ENCODE measurements at places on chromosomes 3 and 15.

DNA sequence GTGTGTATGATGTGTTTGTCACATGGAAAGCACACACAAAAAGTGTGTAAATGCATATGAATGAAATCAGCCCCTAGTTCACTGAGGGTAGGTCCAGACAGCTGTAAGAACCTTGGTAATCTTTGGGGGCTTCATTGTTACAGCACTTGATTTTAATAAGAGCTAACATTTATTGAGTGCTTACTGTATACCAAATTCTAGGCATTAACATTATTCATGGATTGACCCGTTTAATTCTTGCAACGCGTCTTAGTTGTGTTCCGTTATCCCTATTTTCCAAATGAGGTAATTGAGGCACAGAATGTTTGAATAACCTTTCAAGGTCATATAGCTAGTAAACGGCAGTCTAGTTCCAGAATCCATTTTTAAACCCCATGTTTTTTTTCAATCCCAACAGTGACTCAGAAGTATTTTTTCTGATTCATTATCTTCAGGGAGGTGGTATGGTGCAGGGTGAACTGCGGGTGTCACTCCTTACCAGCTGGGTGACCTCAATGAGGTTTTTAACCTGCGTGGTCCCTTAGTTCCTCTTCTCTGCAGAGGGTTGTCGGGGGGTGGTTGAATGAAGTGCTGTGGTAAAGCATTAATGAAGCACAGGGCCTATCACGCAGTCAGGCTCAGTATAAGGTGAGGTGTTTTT lies 14.2 kb downstream of the RAB8B start:
- no peak for DNase-seq

- no peak for DNase-seq
Observed at GRCh38 chr3:125350597-125350996, 24.5 kb downstream of the ZNF148 start.

DNA sequence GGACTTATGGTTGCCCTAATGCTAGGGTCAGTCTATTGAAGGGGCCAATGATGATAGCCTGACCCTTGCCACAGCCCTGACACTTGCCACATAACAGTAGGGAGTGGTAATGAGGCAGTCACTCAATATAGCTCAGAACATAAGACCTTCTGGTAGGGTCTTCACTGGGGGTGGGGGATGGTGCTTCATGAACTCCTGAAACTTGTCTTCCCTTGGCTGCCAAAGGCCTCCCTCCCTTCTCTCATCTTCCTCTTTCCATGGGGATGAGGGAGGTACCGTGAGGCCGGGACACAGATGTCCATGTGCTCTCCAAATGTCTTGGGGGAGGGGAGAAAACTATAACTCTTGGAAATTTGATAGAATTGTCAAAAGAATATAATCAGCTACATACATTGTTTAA lies 21.1 kb upstream of the THSD4 start:
- no peak for DNase-seq

- no peak for DNase-seq
Observed at GRCh38 chr3:183378008-183378407, 50.4 kb downstream of the MCF2L2 start.

GRCh38 chr3:10552631-10552943 lies 47.2 kb upstream of the ATP2B2 start:
- no peak for DNase-seq

DNA sequence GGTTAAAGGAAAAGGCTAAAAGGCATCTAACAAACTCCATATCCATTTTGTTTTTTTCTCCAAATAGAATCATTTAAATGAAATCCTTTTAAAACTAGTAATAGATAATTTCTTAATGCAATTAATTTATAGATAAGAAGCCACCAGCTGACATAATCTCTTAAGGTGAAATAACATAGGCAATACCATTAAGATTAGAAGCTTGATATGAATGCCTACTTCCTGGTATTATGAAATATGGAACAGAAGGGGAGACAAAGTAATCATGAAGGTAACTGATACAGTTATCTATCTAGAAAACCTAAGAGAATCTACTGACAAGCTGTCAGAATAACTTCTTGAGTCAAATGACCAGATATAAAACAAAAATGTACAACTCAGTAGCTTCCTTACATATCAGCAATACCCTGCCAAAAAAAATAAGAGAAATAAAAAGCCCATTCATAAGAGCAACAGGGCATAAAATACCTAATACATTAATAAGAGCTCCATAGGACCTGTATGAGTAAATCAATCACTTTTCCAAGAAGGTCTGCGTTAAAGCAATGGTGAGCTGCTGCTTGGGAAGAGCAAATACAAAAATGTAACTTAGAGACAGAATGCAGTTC lies 10.7 kb downstream of the EHD4 start:
- DNase-seq, result no peak

GRCh38 chr3:169149349-169149890 lies 514.1 kb downstream of the MECOM start:
- peak; percentile 88 for DNase-seq

DNA sequence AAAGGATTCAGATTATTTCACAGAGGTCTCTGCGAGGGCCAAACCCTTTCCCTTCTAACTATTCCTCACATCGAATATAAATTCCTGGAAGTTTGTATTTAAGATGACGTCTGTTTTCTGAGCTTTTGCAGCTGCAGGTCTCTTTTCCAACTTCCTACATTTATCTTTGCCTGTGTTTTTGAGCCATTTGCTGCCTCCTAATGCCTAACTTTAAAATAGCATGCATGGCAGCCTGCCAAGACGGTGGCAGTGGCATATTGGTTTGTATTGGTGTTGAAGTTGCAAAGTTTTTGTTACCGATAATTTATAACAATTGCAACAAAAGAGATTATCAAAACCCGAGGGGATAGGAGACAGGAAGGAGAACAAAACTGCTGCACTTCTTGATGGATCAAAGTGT lies 187.1 kb upstream of the DNAJC19 start:
- DNase-seq, result no peak

DNA sequence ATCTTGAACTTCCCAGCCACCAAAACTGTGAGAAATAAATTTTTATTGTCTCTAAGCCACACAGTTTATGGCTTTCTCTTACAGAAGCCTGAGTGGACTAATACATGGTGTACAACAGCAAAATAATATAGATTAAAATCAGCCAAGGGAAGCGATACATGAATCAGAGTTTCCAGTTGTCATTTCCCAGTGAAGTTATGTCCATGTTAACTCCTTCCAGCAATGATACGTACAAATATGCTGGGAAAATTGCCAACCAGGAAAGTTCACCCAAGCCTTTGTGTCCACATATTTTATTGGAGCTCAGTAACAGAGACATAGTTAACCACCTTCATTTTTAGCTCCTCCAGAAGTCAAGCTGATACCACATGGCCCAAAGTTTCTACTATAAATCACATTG lies 280.9 kb upstream of the KCNMB2 start:
- DNase-seq, result no peak

DNA sequence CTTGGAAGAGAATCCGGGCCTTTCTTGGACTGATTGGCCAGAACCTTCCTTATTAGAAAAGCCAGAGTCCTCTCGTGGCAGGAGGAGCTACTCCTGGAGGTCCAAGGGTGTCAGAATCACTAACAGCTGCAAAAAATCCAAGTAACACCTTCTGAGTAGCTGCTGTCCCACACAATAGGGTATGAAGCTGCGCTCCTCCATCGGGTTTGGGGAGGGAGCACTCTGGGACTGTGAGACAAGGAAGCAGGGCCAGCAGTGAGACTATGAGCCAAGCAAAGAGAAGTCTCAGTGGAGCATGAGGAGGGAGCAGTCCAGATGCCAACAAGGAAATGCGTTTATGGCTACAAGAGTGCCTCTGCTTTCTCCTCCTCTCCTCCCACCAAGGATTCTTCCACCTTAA lies 21.7 kb downstream of the SEMA3G start:
- DNase-seq, result no peak

- no peak for DNase-seq
Observed at GRCh38 chr3:182469086-182469485, 324.2 kb upstream of the ATP11B start.

DNA sequence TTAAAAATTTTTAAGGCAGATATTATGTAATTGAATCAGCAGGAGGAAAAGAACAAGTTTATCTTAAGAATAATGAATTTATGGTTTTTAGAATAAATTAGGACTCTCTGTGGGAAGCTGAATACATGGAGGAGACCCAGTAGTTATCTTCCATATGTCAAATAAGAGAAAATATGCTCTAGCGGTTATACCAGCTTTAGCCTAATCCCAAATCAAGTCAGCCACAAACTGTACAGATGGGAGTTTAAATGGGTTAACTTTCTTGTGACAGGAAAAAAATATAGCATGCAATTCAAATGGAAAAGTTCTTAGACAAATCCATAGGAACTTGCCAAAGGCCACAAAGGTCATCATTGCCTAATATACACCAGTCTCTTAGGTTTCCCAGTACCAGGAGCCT lies 84.3 kb downstream of the TTBK2 start:
- no peak for DNase-seq

GRCh38 chr3:8964436-8965370 lies 1.4 kb upstream of the RAD18 start:
- peak; percentile 83 for DNase-seq

DNA sequence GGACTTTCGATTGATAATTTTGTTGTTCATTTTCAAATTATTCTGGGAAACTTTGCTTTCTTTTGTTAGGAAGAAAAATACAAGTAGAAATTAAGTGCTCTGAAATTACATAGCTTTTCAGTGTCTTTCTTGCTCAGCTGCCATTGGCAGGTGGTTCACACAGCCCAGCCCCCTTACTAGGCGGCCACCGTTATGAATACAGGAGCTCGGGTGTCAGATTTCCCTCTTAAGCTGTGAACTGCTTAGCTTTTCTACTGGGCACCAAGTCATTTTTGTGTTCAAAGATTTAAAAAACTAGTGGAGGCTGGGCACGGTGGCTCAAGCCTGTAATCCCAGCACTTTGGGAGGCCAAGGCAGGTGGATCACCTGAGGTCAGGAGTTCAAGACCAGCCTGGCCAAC lies 55.2 kb downstream of the HMG20A start:
- no peak for DNase-seq

DNA sequence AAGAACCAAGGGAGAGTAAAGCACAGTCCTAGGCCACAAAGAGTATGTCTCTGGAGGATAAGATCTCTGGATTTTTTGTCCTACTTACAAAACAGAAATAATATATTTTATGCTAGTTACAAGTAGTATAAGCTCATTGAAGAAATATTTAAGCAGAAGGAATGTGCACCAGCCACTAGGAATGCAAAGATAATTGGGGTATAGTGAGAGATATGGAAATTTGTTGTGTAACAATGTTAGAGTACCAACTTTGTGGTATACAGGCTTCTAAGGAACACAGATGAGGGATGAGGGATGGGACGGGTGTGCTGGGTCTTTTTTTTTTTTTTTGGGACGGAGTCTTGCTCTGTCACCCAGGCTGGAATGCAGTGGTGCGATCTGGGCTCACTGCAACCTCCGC lies 26.5 kb downstream of the AKAP13 start:
- no peak for DNase-seq

DNA sequence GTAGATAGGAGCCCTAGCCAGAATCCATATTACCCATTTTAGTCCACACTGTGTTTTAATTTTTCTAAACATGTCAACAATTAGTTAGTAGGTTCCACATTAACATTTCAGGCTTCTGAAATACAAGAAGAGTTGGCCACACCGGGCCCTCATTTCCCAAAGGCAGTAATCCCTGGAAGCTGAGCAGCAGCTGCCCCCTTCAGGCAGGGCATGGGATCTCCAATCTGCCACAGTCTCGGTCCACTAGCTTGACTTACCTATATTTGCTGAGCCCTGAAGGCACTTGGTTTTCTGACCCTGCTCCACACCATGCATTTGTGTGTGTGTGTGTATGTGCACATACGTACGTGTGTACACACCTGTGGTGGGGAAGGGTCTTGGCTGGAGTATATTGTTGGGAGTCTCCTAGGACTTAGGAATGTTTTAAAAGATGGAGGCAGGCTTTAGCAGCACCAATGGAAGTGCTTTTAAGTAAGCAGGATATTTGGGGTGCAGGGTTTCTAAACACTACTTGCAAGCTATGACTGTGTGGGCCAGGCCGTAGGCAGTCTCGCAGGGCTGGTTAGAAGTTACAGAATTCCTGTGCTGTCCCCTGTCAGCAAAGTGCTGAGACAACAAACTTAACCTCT lies 71.2 kb upstream of the SOX14 start:
- no peak for DNase-seq

DNA sequence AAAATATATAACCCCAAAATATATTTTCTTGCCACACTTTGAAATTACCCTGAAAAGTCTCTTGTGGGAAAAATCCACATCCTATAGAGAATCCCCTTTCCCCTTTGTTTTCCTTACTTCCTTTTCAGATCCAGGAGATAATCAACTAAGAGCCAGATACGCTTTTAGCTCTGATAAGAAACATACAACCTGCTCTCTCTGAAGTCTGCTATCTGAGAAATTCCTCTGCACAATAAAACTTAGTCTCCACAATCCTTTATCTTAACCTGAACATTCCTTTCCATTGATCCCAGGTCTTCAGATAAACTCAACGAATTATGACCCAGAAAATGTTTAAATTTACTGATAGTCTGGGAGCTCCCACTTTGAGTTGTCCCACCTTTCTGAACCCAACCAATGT lies 233.4 kb upstream of the SETMAR start:
- no peak for DNase-seq

- DNase-seq, result no peak
Observed at GRCh38 chr3:84547971-84548970, 410.5 kb upstream of the CADM2 start.

GRCh38 chr3:87179642-87180041 lies 47.5 kb upstream of the CHMP2B start:
- DNase-seq, result no peak

DNA sequence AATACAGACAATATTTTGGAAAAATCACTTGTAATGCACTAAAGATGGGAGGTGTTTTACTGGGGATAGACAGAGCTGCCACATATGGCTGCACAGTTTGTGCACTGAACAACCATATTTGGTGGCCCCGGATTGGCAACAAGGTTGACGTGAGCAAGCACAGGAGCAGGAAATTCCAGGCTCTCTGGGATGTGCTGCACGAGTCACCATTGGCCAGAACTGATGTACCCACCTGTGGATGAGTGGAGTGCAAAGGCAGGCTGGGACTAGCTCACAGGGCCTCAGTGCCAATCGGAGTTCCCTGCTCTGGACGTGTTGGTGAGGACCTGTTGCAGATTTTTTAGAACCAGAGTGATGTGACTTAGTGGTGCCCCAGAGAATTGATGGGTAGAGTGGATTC lies 42.0 kb upstream of the SCAANT1 start:
- DNase-seq, result no peak

- DNase-seq, result no peak
Observed at GRCh38 chr3:127123533-127123932, 69.4 kb upstream of the PRR23E start.

GRCh38 chr3:195044411-195044810 lies 226.5 kb downstream of the XXYLT1 start:
- DNase-seq, result no peak

GRCh38 chr3:195929452-195929851 lies 21.1 kb upstream of the TNK2 start:
- no peak for DNase-seq

GRCh38 chr15:39451121-39451688 lies 129.7 kb upstream of the THBS1 start:
- DNase-seq, result no peak

DNA sequence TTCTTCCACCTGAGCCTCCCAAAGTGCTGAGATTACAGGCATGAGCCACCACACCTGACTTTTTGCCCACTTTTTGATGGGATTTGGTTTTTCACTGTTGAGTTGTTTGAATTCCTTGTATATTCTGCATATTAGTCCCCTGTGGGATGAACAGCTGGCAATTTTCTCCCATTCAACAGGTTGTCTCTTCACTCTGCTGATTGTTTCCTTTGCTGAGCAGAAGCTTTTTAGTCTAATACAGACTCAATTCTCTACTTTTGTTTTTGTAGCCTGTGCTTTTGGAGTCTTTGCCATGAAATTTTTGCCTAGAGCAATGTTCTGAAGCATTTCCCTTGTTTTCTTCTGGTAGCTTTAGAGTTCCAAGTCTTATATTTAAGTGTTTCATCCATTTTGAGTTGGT lies 62.7 kb upstream of the MFGE8 start:
- DNase-seq, result no peak

Measured in mucosa of descending colon (tissue), 3 donors.